ENCODE measurements at places on chromosomes 3 and 15.

GRCh38 chr15:52486003-52486996 is 42.4 kb downstream of the MYO5A start:
- no peak for DNase-seq

DNA sequence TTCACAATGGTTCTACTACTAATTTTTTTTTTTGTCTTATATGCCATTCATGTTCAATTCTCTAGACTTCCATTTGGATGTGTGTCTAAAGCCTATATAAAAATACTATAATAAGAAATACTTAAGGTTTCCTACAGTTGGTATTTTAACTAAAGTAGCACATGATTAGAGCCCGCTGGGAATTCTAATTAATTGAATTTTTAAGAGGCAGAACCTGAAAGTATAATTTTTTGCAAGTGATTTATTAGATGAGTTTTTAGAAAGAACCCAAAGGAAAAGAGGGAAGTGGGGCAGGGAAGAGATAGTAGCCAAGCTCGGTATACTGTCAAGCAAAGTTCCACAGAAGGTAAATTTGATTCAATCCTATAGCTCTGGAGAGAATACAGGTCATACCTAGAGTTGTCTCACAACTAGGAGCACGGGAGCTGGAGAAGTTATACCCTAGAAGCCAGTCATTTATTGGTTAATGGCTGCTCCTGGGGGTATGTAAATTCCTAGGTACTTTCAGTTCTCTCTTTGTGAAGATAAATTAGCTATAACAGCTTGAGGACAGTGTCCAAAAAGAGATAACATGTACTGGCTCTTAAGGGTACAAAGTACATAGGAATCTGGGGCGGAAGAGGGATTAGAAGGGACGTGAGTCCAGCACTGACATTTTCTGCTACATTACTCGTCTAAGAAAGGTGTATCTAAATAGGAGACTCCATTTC is 225.6 kb downstream of the CNTN6 start:
- no peak for DNase-seq

DNA sequence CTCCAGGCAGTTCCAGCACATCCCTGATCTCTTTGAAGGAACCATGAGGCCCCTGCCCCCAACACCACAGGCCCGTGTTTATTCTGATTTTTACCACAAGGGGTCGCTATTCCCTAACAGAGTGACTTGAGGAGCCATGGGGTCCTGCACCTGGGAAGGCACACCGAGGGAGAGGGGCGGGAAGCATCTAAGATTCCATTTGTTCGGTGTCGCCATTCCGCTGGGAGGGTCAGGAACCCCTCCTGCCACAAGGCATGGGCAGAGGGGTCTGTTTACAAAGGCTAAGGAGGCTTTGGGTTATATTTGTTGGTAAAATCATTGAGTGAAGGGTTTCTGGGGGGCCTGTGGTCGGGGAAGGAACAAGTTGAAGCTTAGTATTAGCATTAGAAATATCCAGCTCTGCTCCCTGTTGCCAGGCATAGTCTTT is 77.1 kb downstream of the WDR76 start:
- DNase-seq: no peak

DNA sequence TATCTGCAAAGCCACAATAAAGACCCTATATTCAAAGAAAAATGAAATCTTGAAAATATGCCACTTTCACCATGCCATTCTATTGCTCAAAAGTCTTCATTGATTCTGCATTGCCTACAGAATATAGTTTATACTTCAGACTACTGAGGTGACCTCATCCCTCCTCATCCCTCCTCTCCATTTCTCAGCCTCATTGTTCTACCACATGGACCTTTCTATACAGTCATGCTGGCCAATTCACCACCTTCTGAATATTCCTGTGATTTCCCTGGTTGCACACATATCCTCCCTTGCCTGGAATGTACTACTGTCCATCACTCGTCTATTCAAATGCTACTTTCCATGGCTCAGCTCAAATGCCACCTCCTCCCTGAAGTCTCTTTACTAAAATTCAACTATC is 3.5 kb upstream of the COL8A1 start:
- no peak for DNase-seq

DNA sequence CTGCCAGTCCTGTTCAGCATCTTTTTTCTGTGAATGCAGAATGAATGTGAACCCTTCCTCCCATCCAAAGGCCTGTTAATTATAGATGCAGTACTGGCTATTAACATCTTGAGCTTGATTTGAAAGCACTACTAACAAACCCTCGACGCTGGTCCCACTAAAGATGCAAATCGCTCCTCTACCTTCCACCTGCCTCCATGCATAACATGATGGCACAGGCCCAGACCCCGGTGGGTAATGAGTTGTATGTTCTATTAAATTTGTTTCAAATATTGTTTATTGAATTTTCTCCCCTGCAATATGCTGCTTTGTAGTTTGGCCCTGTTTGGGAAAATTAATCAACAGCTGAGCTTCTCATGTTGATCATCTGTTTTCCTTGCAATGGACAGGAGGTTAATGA is 69.3 kb downstream of the RAB11A start:
- DNase-seq: no peak

- no peak for DNase-seq
Measured at GRCh38 chr3:157180262-157180661, 20.3 kb upstream of the CCNL1 start.

- DNase-seq: no peak
Measured at GRCh38 chr15:65979316-65979715, 110.0 kb downstream of the RAB11A start.

DNA sequence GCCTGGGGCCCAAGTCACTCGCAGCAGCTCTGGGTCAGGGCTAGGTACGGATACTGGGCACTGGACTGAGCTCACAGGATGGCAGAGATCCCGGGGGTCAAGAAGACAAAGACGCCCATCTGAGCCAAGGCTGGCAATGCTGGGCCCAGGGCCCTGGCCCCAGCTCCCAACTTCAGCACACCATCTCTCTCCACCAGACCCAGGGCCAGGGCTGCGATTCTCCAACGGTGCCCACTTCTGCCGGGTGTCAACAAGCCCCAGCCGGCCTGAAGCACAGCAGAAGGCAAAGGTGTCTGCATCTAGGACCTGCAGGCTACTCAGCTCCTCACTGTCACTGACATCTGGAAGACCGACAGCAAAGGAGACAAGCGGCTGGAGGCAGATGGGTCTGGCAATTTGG is 8.6 kb downstream of the WDR73 start:
- DNase-seq: no peak

GRCh38 chr3:1609416-1609815 is 489.2 kb upstream of the CNTN4 start:
- DNase-seq: no peak

GRCh38 chr3:18544146-18544545 is 119.0 kb upstream of the SATB1 start:
- DNase-seq: no peak

GRCh38 chr3:16200411-16200810 is 25.9 kb downstream of the GALNT15 start:
- DNase-seq: no peak

- no peak for DNase-seq
Measured at GRCh38 chr3:50630394-50630793, 13.4 kb downstream of the MAPKAPK3 start.

GRCh38 chr15:94858011-94858410 is 626.6 kb downstream of the MCTP2 start:
- no peak for DNase-seq

DNA sequence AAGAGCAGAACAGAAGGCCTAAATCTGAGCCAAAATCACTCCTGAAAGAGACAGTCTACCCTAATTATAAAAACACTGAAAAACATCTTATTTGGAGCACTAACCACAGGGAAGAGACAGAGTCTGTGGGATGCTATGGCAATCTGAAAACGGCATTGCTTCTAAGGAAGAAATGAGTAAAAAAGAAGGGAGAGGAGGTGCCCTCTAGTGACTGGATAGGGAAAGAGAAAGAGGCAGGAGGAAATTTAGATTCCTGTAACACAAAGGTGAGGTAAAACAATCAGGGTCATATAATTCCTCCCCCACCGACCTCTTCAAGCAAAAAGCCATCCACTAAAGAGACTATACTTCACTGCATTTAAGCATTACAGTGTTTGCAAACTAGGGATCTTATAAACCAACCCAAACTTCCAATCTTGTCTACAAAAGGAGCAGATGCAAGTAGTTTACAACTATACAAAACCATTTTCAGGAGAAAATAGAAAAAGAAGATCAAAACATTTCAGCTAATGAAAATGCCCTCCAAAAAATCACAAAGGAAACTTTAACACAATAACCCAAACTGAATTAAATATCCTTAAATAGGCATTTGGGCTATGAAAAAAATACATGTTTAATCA is 32.6 kb downstream of the HACD2 start:
- DNase-seq: no peak

DNA sequence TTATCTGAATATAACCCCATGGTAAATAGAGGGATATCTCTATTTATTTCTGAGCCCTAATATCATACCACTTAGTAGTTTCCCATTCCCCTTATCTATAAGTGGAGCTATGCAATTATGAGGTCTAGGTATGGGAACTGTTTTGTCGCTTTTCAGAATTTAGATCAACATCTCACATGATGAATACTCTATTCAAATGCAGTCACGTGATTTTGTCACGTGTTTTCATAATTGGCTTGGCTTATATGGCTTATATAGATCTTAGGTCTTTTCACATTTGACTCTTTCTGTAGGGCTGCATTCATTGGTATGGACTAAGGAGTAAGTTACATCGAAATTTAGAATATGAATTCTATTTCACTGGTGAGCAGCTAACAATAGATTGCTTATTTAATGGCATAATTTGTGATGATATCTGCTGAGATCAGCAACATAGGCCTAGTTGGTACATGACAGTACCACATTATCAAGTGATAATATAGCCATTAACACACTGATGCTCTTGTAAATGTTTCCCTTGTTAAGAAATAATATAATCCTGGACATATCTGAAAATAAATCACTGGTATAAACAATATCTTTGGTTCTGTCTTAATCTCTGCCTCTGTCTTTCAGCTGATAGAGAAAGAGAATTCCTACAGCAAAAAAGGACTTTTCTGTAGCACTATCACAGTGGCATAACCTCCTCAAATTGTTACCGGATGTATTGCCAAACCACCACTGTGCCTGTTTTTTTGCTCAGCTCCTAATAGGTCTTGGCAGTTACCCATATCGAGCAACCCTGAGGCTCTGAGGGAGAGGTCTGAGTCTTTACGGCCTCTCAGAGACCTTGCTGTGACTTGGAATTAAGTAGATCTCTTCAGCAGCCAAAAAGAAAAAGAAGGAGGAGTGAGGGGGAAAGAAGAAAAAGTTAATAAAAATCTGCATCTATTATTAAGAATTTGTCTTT is 357.1 kb downstream of the ZPLD1 start:
- no peak for DNase-seq

GRCh38 chr3:127746400-127747057 is 73.8 kb downstream of the ABTB1 start:
- DNase-seq: no peak

DNA sequence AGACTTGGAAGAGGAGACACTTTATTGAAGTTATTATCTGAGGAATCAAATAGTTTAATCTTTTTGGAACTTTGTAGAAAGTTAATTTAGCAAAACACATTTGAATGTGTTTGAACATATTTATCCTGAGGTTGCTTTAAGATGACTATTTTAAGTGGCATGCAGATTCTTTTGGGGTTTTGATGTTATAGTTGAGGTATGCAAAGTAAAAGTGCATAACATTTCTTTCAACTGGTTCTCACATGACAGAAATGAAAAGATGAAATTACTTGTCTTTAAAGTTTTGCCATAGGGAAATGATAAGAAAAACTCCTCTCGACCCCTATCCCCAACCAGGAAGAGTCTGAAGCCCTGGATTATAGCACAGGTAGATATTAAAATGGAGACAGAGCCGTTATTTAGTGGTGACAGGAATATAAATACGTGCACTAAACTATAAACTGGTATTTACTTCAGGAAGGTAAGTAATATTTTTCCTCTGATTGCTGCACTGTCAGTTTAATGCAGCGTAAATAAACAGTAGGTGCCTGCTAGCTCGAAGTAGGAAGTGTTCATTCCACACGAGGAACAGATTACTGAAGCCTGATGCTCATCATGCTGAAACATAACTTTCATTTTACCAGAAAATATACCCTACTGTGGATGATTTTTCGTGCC is 15.1 kb upstream of the SATB1 start:
- DNase-seq: no peak

DNA sequence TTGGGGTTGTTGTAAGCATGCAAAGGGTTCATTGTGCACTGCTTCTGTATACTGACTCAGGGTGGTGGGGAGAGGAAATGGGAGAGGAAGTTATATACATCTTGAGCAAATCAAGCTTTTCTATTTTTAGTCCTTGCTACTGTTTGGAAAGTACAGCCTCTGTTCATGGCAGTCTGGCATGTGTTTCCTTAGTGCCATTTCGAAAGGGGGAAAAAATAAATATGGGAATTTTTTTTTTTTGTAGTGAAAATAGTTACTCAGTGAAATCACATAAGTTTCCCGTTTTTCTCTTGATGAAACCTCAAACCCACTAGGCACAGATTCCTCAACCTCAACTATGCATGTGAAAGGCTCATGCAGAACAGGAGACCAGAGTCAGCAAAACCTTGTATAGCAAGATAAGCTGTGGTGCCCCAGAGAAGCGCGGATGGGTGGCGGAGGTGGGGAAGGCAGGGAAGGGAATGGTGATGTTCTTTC is 353.3 kb downstream of the LPP start:
- no peak for DNase-seq

DNA sequence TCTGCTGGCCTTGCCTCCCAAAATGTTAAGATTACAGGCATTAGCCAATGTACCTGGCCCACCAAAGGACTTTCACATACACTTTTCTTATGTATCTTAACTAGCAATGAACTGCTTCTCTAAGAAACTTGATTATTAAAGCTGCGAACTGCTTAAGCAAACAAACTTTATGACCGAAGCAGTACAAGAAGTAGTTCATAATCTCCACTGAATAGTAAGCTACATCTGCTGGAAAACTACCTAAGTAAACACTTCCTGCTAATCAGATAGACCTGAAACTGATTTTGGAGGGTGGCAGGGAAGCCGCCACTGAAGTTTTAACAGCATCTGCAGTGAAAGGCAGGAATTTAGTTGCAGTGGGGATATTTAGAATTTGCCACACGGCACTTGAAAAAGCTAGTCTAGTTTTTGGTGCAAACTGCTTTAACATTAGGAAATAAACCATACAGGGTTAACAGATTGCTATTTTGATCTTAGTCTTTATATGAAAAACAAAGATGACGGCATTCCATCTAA is 8.1 kb downstream of the HYPK start:
- DNase-seq: no peak

DNA sequence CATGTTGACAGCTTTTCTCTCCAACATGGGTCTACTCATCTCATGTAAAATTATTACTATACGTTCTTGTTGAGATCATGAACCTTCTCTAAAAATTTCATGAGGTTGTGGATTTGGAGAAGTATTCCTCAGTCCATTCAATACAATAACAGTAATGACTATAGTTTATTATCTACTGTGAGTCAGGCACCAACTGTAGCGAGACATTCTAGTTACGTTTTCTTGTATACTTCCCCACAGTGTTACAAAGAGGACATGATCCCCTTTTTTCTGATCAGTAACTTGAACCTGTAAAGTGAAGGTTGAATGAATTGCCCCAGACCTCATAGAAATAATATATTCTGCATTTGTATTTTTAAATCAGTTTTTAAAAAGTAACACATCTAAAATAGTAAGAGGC is 76.4 kb downstream of the AKAP13 start:
- DNase-seq: no peak

- DNase-seq: no peak
Measured at GRCh38 chr3:130276203-130276803, 69.2 kb upstream of the COL6A5 start.

All from stimulated activated CD8-positive, alpha-beta memory T cell treated with anti-CD3 and anti-CD28 coated beads, Interleukin-2, amount 100 ng/mL, for 1 hour (primary cell).